Naive B cell (primary cell): ENCODE measurements at places on chromosomes 3 and 15.

GRCh38 chr15:32007355-32007960, 22.9 kb upstream of the CHRNA7 start:
- H3K27ac ChIP-seq = no peak overlapping the region
- H3K36me3 ChIP-seq = no peaks in the 10 kb centered on the region
- H3K4me3 ChIP-seq = no peak overlapping the region

GRCh38 chr3:134651347-134652041, 672 bp upstream of the KY start:
- DNase-seq = no peak
- H3K27me3 ChIP-seq = peaks cover 45% of the 10 kb centered on the region
- H3K36me3 ChIP-seq = no peaks in the 10 kb centered on the region
- H3K4me3 ChIP-seq = no peak overlapping the region

DNA sequence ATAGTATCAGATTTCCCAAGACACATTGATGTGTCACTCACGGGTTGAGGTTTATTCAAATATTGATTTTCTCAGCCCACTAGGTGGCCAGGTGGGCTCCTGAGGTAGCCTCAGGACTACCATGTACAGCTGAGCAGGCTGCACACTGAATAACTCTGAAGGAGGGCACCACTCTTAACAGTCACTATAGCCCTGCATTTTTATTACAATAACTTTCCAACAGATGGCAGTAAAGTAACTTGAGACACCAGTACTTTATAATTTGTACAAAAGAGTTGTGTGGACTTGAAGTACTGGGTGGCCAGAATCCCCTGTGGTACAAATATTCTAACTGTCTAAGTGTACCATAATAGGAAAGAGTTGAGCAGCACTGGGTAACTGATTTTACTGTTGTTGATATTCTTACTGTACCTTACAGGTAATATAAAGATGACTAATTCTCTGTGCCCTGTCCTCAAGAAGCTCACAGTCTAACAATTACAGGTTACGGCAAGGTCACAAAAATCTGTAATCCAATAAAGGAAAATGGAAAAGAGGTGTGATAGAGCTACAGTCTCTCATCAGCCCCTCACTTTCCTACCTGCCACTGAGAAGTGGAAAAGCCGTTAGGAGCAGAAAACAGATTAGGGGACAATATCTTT, 76.0 kb downstream of the ETFA start:
- H3K4me3 ChIP-seq = no peak overlapping the region
- DNase-seq = peak; percentile 12
- H3K27me3 ChIP-seq = no peaks in the 10 kb centered on the region

- no peak overlapping the region for H3K4me3 ChIP-seq
- peaks cover 7% of the 10 kb centered on the region for H3K4me1 ChIP-seq
- H3K27ac ChIP-seq = no peak overlapping the region
- DNase-seq = no peak
These were observed 37.2 kb downstream of the CCDC54 start for GRCh38 chr3:107414325-107414964.

GRCh38 chr15:74830868-74831267, 4.4 kb downstream of the CPLX3 start:
- no peak overlapping the region for H3K27ac ChIP-seq
- H3K4me1 ChIP-seq = peaks cover 7% of the 10 kb centered on the region
- H3K4me3 ChIP-seq = no peak overlapping the region
- H3K27me3 ChIP-seq = peaks cover 39% of the 10 kb centered on the region
- DNase-seq = no peak

- no peak overlapping the region for H3K4me3 ChIP-seq
- no peaks in the 10 kb centered on the region for H3K36me3 ChIP-seq
- H3K27me3 ChIP-seq = no peaks in the 10 kb centered on the region
- H3K27ac ChIP-seq = no peak overlapping the region
These were observed 130.9 kb downstream of the PGPEP1L start for GRCh38 chr15:98876451-98877369.

DNA sequence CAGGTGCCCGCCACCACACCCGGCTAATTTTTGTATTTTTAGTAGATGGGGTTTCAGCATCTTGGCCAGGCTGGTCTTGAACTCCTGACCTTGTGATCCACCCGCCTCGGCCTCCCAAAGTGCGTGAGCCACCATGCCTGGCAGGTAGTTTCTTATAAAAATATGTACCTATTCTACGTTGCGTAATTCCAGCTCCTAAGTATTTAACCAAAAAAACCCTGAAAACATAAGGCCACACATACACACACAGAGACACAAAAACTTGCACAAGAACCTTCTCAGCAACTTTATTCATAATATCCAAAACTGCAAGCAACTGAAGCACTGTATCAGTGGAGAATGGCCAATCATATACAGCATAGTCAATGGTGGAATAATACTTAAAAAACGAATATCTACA, 5.3 kb downstream of the RNF168 start:
- peaks cover 8% of the 10 kb centered on the region for H3K36me3 ChIP-seq
- no peak for DNase-seq
- H3K4me3 ChIP-seq = no peak overlapping the region
- no peak overlapping the region for H3K27ac ChIP-seq
- no peaks in the 10 kb centered on the region for H3K27me3 ChIP-seq

DNA sequence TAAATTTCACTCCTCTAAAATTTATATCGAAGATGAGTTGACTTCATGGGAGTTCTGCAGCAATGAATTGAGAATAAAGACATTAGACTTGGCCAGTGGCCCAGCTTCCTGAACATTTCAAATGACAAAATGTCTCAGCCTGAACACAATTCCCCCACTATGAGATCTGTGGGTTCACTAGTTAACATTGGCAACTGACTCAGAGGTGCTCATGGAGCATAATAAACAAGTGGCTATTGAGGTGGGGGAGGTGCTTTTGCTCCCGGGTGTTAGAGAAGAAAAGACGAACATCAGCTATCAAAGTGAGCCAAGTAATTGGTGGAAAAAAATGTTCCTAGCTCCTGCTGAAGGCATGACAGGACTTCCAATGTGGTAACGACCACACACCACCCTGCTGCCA, 6.3 kb downstream of the ATP13A4 start:
- H3K27ac ChIP-seq = no peak overlapping the region
- no peak overlapping the region for H3K4me3 ChIP-seq
- DNase-seq = no peak
- H3K4me1 ChIP-seq = no peaks in the 10 kb centered on the region

DNA sequence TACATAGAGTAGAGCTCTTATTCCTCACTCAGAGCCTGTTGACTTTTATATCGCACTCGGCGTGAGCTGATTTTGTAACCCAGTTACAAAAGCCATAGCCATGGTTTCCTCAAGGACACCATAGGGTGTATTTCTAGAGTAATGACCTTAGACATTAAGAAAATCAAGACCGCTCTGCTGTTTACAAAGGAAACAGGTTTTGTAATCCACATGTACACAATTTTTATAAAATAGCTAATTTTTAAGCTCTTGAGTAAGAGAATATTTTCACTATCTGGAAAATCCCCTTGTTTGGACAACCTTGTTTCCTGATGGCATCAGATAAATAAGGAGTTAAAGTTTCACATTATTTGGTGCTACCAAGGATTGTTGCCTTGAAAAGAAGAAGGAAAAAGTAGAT, 104.7 kb downstream of the PGPEP1L start:
- no peak overlapping the region for H3K4me3 ChIP-seq
- no peaks in the 10 kb centered on the region for H3K36me3 ChIP-seq
- DNase-seq = no peak
- H3K27me3 ChIP-seq = no peaks in the 10 kb centered on the region
- no peak overlapping the region for H3K27ac ChIP-seq

- H3K4me3 ChIP-seq = peak overlapping the region; percentile 19
- no peaks in the 10 kb centered on the region for H3K36me3 ChIP-seq
- peak; percentile 44 for DNase-seq
- H3K27me3 ChIP-seq = no peaks in the 10 kb centered on the region
- peaks cover 57% of the 10 kb centered on the region for H3K4me1 ChIP-seq
These were observed 24.3 kb upstream of the CP start for GRCh38 chr3:149245738-149246451.

DNA sequence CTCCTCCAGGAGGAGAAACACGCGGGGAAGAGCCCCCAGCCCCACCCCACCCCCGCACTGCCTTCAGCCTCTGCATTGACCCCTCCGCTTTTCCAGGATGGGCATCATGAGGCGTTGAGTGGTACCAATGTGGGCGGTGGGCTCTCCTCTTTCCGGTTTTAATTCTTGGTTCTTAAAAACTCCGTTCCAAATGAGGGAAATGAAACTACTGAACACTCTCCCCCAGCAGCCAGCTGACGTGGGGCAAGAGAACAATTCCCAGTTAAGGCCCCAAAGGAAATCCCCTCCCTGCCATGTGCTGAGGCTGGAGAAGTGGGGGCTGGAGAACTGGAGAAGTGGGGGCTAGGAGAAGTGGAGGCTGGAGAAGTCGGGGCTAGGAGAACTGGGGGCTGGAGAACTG, 5.3 kb upstream of the NRROS start:
- no peaks in the 10 kb centered on the region for H3K27me3 ChIP-seq
- peaks cover 70% of the 10 kb centered on the region for H3K4me1 ChIP-seq
- H3K4me3 ChIP-seq = peak overlapping the region; percentile 89
- peak; percentile 70 for DNase-seq
- peak overlapping the region; percentile 88 for H3K27ac ChIP-seq

- H3K4me3 ChIP-seq = peak overlapping the region; percentile 43
- peaks cover 3% of the 10 kb centered on the region for H3K36me3 ChIP-seq
- no peak overlapping the region for H3K27ac ChIP-seq
- peaks cover 35% of the 10 kb centered on the region for H3K4me1 ChIP-seq
- H3K27me3 ChIP-seq = no peaks in the 10 kb centered on the region
- DNase-seq = no peak
These were observed 113.2 kb downstream of the MBNL1 start for GRCh38 chr3:152381881-152382295.

GRCh38 chr3:16011376-16011775, 163.1 kb upstream of the GALNT15 start:
- H3K4me3 ChIP-seq = no peak overlapping the region
- H3K36me3 ChIP-seq = peaks cover 9% of the 10 kb centered on the region
- no peak overlapping the region for H3K27ac ChIP-seq
- H3K27me3 ChIP-seq = no peaks in the 10 kb centered on the region
- H3K4me1 ChIP-seq = no peaks in the 10 kb centered on the region
